ENCODE measurements at places on chromosomes 1 and 21.

DNA sequence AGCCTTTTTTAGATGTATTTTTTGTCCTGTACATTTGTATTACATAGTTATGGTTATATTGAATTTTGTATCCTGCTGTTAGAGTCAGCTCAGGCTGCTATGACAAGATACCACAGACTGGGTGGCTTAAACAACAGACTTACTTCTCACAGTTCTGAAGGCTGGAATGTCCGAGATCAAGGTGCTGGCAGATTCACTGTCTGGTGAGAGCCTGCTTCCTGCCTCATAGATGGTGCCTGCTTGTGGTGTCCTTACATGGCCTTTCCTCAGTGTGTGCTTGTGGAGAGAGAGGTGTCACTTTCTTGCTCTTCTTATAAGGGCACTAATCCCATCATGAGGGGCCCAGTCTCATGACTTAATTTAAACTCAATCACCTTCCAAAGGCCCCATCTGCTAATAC lies 23.1 kb upstream of the MYSM1 start:
- no peak overlapping the region for H3K4me3 ChIP-seq
- peaks cover 10% of the 10 kb centered on the region for H3K4me1 ChIP-seq
- DNase-seq, result no peak
- no peaks in the 10 kb centered on the region for H3K27me3 ChIP-seq
- H3K36me3 ChIP-seq, result no peaks in the 10 kb centered on the region

DNA sequence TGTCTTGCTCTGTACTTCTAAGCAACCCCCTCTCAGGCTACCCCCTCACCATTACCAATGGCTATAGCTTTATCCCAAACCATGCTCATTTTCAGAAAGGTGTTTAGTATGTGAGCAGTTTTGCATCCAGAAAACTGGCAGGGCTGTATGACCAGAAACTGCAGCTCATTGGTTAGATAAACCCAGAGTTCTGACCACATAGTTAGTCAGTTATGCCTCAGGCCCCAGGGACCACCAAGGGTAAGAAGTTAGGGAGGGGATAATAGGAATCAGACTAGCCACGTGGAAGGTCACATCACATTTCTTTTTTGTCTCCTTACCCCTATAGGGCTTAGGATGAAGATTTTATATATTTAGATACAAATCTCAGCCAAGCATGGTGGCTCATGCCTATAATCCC lies 1.2 kb downstream of the ITGA10 start:
- peaks cover 22% of the 10 kb centered on the region for H3K36me3 ChIP-seq
- H3K27me3 ChIP-seq, result no peaks in the 10 kb centered on the region
- no peak overlapping the region for H3K27ac ChIP-seq

DNA sequence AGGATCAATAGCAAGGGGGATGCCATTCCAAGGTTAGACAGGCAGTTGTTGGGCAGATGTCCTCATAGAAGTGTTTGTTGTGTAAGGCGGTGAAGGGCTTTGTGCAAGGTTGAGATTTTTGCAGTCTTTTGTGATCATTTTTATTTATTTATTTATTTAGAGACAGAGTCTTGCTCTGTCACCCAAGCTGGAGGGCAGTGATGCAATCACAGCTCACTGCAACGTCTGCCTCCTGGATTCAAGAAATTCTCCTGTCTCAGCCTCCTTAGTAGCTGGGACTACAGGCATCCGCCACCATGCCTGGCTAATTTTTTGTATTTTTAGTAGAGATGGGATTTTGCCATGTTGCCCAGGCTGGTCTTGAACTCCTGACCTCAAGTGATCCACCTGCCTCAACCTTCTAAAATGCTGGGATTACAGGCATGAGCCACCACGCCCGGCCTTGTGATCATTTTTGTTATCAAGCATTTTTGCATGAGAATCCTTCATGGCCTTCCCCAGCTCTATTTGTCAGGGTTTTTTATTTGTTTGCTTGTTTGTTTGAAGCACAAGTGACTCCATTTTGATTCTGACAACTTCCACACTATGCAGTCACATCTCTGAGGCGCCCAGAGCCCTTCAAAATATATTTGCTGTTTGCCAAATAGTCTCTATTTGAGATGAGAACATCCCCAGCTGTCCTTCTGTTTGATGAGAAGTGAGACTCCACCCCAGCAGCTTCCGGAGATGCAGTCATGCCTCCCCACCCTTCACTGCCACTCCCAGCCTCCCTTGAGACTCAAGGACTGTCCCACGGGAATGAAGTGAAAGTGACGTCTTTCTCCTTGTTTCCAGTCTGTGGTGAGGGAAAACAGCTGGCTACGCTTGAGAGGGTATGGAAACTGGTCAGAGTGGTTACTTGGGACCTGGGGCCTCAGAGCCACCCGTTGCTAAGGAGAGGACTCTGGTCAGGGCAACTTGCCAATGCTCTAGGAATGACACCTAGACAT lies 38.0 kb downstream of the TMEM50B start:
- DNase-seq, result no peak
- H3K4me1 ChIP-seq, result peaks cover 10% of the 10 kb centered on the region
- H3K27me3 ChIP-seq, result no peaks in the 10 kb centered on the region
- peak overlapping the region; percentile 61 for H3K27ac ChIP-seq
- H3K4me3 ChIP-seq, result no peak overlapping the region

DNA sequence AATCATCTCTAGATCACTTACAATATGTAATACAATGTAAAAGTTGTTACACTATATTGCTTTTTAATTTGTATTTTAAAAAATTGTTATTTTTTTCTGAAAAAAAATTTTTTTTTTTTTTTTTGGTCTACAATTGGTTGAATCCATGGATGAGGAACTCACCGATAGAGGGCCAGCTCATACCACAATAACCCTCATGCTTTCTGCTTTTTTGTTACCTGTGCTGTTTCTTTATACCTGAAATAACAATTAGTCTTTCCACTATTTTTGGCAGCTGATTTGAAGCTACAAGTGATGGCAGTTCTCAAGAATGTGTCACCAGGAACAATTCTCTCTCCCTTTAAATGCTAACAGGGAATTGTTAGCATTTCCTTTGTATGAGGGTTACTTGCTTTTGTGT lies 12.0 kb downstream of the SMG7 start:
- H3K4me3 ChIP-seq, result no peak overlapping the region
- H3K27ac ChIP-seq, result no peak overlapping the region
- no peaks in the 10 kb centered on the region for H3K27me3 ChIP-seq
- H3K4me1 ChIP-seq, result no peaks in the 10 kb centered on the region
- no peak for DNase-seq
- H3K36me3 ChIP-seq, result no peaks in the 10 kb centered on the region

DNA sequence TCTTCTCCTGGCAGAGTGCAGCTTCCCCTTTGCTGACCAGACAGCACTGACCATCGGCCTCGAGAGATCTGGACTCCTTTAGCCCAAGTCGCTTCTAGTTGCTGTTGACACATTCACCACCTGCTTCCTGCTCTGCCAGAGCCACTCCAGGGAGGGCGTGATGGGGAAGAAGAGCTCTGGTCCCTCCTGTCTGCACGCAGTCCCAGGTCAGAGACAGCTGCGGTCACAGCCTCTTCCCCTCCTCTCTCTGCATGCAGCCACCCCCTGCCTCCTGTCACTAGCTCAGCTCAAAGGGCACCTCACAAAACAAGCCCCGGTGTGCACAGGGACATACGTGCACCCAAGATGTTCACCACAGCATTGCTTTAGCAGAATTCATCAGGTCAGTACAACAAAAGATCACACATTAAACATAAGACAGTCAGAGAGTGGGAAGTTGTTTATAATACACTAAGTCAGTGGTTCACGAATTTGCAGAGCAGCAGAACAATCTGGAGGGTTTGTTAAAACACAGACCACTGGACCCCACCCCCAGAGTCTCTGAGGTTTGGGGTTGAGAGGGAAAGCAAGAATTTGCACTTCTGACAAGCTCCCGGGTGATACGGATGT lies 132.9 kb downstream of the SYF2 start:
- peak overlapping the region; percentile 2 for H3K4me3 ChIP-seq
- H3K4me1 ChIP-seq, result peaks cover 77% of the 10 kb centered on the region
- H3K27me3 ChIP-seq, result no peaks in the 10 kb centered on the region
